ENCODE measurements at places on chromosomes 13 and 19.
A peak's percentile ranks its signal among the peaks of the same experiment; 100 is the strongest.

DNA sequence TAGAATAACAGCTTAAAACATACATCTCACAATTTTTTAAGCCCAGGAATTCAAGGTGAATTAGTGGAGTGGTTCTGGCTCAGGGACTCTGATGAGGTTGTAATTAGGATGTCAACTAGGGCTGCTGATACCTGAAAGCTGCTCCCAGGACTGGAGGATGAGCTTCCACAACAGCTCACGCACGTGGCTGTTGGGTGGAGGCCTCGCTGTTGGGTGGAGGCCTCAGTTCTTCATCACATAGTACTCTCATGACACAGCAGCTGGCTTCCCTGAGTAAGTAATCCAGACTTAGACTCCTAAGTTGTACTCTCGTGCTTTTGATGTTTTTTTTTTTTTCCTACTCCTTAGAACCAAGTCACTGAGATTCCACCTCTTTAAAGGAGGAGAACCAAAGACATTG, 577.1 kb upstream of the PRR20A start:
- no peak for DNase-seq

DNA sequence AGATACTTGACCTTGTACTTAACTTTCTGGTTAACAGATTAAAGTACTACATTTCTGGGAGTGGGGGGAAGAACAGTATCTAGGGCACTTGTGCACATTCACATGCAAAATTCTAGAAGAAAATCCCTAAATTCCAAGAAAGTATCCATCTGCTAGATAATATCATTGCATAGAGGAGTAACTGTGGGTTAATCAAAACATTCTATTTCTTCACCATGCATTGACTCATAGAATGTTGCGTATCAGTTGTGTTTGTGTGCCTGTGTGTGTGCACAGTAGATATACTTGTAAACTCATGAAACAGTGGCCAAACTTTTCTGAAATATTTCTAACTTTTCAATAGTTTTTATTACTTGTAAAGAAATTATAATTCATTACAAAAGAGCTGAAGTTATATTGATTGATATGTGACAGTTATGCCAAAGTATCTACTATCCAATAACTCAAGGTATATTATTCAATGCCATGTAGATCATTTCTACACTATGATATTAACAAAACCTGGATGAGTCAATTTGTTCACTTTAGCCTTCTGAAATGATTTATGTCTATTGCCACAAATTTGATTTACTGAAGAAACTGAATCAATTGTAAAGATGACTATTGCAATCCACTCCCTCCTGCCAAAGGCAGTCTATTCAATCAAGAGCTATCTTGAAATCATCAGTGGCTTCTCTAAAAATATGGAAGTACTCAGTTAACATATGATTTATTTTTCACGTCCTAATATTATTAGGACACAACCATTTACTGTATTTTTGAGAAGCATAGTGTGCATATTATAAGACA, 756.7 kb upstream of the ARGLU1 start:
- no peak for DNase-seq

DNA sequence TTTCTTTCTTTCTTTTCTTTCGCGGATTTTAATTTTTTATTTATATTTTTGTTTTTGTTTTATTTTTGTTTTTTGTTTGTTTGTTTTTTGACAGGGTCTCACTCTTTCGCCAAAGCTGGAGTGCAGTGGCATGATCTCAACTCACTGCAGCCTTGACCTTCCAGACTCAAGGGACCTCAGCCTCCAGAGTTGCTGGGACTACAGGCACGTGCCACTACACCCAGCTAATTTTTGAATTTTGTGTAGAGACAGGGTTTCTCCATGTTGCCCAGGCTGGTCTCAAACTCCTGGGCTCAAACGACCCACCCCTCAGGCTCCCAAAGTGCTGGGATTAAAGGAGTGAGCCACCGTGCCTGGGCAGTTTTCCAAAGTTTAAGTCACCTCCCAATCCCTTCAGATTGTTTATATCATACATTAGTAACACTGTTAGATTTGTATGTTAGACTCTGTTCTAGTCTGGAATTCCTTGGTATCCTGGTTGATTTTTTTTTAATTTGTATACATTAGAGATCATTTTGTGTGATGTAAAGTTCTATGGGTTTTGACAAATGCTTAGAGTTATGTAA, 597.3 kb downstream of the DCT start:
- no peak for DNase-seq

DNA sequence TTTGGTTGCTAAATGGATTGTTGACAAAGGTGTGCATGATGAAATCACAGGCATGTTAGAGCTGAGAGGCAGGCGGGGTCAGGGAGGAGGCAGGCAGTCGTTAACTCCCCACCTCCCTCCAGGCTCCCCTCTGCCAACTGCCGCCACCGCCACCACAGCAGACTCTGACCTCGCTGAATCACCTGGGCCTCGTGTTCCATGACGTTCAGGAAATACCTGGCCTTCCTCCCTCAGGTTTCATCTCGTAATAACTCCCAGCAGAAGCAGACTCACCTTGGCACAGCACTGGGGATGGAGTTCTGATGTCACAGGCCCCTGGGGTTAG, 198.5 kb downstream of the KATNAL1 start:
- no peak for DNase-seq

GRCh38 chr19:47158879-47159503, 28.4 kb downstream of the SAE1 start:
- no peak for DNase-seq

GRCh38 chr19:13150931-13151604, 857 bp downstream of the IER2 start:
- no peak for DNase-seq

DNA sequence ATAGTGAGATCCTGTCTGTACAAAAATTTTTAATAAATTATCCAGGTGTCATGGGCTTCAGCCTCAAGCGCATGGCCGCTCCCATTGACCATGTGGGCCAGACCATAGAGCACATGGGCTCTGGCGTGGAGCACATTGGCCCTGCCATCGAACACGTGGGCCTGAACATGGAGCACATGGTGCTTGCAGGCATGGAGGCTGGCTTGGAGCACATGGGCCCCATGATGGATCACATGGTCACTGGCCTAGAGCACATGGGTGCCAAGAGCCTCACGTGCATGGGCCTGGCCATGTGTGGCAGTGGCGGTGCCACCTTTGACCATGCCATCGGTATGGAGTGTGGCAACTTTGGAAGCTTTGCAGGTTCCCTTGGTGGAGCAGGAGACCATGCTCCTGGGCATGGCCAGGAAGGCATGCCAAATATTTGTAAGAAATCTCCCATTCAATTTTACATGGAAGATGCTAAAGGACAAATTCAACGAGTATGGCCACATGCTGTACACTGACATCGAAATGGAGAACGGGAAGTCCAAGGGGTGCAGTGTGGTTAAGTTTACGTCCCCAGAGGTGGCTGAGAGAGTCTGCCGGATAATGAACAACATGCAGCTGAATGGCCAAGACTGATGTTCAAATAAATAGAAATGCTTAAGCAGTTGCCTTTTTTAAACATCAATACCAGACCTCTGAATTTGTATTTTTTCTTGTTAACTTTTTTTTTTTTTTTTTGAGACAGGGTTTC, 21.3 kb upstream of the SLC1A5 start:
- DNase-seq = no peak

DNA sequence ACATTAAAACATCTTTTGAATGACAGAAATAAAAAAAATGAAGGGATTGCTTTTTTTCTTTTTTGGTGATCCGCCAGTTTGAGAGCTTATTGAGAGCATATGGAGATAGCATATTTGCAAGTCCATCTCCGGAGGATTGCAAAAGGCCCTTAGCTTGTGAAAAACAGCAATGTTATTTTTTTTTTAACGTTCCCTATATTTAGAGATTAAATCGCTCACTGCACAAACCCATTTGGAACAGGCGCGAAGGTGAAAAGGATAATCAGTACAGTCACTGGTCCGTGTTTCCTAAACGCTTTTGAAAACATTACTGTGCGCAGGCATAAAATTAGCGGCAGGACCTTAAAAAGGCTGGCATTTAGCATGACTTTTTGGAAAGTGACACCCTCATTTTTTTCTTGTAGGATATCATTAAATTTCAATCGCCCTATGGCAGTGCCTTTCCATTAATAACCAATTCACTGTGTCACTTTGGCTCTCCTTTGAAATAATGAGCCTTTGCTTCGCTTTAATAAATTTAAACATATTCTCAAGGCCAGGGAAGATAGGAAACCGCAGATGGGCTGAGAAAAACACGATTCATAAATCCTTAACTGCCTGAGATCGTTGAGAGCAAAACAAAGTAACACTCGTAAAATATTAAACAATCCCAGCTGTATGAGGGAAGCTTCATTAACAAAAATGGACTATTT, 342.2 kb downstream of the DACH1 start:
- DNase-seq = no peak

DNA sequence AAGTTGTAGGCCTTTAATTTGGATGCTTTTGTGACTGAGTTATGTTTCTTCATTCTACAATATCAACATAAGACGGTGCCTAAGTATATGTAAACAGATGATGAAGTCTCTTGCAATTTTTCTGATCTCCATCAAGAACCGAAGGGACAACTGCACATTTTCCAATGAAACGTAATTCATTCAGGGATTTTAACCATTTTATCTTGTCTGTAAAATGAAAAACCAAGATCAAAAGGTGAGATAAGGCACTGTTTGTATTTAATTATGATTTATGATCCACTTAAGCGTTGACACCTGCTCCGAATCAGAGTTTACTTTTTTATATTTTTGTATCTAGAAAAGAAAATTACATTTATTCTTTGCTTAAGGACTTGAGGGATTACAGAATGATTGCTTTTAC, 556.8 kb upstream of the ARGLU1 start:
- DNase-seq = no peak

- DNase-seq = no peak
These were observed 552 bp downstream of the PLK5 start for GRCh38 chr19:1524287-1524971.

GRCh38 chr19:27764186-27764804, 1448.7 kb downstream of the UQCRFS1 start:
- DNase-seq = no peak

GRCh38 chr13:43354153-43354945, 331.0 kb downstream of the DNAJC15 start:
- no peak for DNase-seq

DNA sequence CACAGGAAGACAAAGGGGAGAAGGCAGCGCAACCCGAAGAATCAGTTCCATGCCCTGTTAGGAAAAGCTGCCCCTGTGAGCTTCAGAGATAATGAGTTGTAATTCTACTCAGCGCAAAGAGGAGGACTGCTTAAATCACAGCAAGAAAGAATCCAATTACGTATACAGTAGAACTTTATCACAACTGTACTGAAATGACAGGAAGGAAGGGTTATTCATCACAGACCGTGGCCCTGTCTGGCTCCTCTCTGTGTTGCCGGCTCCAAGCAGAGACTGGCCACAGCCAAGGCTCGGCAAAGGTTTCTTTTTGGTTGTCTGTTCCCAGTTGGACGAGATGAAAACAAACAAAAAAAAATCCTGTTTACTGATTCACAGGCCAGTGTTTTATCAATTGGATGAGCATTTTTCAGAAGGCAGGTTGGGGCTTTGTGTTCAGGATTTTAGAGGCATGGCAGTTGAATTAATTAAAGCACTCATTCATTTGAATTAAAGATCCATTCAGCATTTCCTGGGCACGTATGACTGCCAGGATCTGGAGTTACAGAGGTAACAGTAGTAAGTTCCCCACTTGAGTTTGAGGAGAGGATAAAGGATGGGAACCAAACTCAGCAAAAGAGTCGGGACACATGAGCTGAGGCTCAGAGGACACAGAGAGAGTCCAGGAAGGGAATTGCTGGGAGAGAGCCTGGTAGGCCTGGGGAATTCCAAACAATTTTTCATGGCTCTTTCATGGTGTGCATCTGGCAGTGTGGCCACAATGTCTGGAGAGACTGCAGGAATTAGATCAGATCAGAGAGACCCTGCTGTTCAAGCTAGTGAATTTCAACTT, 341.0 kb downstream of the DNAJC15 start:
- no peak for DNase-seq

GRCh38 chr13:50107205-50107604, 92.0 kb downstream of the KCNRG start:
- no peak for DNase-seq

GRCh38 chr19:49884109-49884508, 6.6 kb downstream of the TBC1D17 start:
- no peak for DNase-seq

DNA sequence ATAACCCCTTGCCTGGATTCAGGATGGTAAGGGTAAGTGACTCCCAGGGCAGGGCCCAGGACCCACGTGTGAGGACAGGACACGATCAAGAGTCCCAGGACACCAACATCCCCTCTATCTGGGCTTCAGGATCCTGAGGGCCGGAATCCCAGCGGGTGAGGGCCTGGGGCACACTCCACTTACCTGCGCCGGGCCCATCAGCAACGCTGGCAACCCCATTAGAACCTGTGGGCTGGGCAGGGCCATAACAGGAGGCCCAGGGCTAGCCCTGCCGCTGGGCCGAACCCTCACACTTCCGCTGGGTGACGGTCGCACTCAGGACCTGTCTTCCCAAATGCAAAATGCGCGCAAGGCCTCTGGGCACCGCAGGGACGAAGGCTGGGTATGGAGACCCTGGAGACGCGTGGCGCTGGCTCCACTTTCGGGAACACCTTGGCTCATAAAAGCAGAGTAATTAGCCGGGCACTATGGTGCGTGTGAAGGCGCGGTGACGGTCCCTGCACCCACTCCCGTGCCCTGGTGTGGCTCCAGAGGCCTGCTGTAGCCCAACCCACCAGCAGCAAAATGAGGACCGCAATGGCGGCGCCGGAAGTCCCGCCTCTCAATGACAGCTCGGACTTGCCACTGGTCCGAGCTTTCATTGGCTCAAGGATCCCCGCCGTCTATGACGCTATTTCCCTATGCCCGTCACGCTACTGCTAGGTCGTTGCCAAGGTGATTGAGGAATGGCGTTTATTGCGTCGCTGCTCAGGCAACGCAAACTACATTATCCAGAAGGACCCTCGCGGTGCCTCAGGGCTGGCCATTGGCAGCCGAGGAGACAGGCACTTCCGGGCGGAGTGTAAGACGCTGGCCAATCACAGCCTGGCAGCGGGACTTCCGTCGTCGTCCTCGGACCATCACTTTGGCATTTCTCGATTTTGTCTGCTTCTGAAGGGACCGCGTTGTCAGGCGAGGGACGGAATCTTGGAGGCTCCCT, at the start of gene ZNF132:
Gene ZNF132 (minus strand): TSS at position 578 of the 979 bp plus-strand sequence. CDS start 332 bp downstream, at position 246.
- peak; percentile 84 for DNase-seq

DNA sequence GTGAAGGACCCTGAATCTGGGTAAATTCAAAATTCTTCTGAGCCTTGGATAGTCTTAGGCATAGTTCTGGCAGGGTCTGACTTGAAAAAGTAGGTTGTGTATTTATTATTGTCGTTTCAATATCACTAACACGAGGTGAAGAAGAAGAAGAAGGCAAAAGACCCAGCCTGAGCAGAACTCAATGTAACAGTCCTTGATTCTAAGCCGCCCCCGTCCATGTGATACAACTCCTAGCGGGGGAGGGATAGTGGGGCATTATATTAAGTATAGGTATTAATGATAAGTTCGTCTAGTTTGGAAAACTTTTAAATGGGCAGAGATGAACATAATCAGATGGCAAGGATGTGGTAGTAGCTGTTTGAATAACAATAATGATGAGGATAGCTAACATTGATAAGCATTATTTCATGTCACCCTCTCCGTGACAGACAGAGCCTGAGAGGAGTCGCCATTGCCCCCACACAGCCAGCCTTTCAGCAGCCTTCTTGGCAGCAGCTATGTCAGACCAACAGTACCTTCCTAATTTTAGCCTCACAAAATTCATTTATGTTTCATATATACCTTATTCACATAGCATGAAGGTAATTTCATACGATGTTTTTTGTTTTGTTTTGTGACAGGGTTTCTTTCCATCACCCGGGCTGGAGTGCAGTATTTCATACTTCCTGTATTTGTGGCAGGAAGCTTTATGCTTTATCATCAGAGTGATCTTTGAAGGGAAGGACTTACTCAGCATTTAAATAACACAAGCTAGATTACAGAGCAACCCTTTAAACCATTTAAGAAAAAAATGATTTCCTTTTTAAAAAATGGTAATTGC, 64.4 kb upstream of the NPAS1 start:
- no peak for DNase-seq
